ENCODE measurements at places on chromosomes 12 and 14.

DNA sequence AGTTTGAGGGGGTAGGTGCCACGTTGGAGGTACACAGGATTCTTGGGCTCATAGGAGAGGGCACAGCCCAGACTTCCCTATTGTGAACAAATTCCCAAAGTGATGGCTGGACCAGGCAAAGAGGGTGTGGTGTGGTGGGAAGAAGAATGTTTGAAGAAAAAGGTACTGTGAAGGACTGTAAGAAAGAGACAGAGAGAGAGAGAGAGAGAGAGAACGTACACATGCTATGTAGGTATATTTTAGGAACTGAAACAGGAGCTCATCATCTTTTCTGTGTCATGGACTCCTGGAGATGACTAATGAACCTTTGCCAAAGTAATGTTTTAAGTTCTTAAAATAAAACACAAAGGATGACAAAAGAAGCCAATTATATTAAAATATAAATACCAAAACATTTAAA, 24.5 kb downstream of the SLC17A8 start:
- no peak for DNase-seq

GRCh38 chr12:51907856-51908425, 637 bp downstream of the ACVRL1 start:
- DNase-seq, result no peak

DNA sequence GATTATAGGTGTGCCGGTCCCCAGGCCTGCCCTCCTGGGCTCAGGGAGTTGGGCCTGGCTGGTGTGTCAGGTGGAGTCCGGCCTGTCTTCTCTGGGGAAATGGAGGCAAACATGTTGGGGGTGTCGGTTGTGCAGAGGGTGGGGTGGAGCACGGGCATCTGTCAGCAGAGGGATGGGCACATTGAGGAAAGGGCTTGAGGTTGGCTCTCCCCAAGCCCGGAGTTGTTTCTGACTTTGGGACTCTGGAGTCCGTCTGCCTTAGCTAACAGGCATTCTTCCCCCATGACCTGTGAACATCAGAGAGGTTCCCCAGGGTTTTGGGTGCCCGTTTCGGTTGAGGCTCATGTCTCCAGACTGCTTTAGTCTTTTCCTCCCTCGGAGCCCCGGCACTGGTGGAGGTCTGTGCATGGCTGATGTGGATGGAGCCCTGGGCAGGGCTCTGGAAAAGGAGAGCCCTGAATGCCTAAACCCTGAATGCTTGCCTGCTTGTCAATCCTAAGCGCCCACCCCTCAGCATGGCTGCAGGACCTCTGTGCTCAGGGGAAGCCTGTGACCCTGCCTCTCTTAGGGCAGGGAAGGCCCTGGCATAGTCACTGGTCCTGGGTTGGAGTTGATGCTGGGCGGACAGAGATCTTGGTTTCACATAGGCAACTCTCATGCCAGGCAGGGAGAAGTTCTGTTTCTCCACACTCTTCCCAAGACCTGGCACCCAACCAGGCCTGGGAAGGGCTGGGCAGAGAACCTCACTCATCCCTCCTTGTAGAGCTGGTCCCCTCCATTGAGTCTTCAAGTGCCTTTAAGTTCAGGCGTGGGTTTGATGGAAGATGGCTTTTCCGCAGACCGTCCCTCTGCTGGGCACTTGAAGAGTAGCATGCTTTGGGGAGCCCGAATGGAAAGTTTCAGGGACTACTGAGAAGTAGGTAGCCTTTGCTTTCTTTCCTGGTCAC, 12.9 kb downstream of the NYNRIN start:
- peak; percentile 15 for DNase-seq

DNA sequence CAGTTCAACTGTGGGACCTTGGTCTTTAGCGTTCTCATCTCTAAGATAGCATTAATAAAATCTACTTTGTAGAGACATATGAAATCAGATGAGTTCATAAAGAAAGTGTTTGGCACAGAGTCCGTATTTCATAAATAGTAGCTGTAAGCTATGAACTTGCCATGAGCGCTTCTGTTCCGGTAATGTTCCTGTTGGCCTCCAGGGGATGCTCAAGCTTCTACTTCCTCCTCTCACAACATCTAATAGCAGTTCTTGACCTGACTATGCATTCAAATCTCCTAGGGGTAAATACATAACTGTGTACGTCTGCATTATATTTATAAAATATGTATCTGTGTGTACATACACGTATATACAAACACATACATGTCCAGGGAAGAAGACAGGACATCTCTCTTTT, 288.2 kb upstream of the TMPO start:
- no peak for DNase-seq

Data from DMS153 (cell line).